ENCODE measurements at places on chromosomes 7 and 10.

DNA sequence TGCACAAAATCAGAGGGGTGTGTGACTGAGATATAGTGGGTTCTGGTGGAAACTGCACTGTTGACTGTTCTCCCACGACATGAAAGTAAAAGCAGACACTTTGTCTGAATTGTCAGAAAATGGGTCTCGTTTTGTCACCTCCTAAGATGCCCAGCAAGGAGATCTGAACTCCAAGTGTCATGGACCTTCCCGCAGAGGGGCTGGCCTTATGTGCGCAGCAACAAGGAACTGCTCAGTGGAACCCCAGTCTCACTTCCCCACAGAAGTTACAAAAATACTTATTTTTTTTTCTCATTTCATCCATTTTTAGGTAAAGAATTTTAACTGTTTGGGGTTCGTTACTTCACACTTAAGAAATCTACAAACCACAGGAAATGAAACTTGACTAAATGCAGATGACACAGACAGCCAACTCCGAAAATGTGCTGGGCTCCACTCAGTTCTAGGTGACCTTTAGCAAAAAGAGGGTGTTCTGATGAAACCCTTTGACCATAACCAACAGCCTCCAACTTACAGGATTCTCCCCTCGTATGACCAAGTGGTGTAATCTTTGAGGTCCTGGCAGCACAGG lies 115.0 kb downstream of the FAM107B start:
- DNase-seq: no peak

- DNase-seq: no peak
Measured at GRCh38 chr7:101468546-101469275, 106.0 kb downstream of the COL26A1 start.

DNA sequence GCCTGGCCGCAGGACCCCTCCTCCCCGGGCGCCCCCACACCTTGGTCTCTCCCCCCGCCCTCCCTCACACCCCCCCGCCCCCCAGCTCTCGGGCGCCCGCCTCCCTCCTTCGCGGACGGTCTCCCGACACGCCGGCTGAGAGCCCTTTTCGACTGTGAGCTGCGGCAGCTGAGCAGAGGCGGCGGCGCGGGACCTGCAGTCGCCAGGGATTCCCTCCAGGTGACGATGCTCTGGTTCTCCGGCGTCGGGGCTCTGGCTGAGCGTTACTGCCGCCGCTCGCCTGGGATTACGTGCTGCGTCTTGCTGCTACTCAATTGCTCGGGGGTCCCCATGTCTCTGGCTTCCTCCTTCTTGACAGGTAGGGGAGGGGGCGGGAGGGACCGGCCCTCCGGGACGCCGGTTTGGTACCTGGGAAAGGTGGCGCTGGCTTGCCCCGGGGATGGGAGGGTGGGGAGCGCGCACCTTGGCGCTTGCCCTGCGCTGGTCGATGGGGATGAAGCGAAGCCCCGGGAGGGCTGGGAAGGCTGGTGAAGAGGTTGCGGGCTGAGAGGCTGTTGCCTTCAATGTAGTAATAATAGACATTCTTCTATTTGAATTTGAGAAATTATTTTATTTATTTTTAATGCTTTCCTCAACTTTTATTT lies at the start of gene BMPER:
Gene BMPER, plus strand, starts transcription at position 151 of the 644 bp plus-strand sequence. Its CDS starts 75 bp downstream, at position 226.
- peak; percentile 34 for DNase-seq

- DNase-seq: no peak
Measured at GRCh38 chr7:148398844-148399365, 191.7 kb upstream of the C7orf33 start.

DNA sequence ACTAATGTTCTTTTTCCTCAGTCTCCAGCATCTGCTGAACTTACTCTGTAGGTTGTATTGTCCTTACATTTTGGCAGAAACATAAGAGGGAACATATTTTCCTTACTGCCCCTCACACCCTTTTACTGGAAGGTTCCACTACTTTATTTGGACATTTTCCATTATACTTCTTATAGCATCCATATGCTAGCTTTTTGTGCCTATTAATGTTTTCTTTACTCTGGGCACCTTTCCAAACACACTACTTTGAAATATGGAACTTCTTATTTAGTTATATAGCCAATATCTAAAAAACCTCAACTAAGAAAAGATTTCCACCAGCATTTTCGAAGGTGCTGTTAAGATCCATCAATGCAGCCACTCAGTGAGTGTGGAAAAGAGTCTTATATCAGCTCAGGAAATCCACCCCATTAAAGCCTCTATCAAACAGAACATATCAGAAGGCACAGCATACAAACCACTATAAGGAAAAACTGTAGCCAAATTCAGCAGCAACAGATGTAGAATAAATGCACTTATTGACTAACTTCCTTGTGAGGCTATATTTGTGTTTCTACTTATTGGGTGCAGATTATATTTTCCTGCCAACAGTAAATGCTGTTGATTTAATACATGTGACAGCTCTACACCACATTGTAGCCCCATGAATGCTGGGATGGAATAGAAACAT lies 272.5 kb upstream of the SEMA3E start:
- DNase-seq: no peak

- DNase-seq: no peak
Measured at GRCh38 chr10:110151971-110152370, 55.4 kb upstream of the MXI1 start.

- no peak for DNase-seq
Measured at GRCh38 chr10:9796564-9796963, 1221.1 kb upstream of the CELF2 start.

GRCh38 chr7:73811760-73812168 lies 19.0 kb upstream of the CLDN4 start:
- peak; percentile 72 for DNase-seq

DNA sequence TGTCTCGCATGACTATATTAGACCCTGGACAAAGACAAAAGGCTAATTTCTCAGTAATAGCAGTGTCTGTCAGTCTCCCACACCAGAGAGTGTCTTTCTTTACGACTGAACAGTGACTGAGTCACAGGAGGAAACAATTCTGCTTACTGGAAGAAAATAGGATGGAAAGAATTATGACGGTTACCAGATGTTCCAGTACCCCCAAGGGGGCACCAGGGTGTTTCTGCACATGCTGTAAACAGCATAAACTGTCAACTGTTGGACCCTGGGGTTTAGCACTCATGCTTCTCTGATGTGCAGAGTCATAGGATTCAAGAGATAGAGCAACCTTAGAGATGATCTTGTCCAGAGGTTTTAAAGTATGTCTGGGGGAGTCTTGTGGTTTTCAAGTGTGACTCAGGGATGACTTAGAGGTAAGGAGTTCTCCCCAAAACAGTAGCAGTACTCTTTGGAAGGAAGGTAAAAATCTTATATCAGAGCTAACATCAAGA lies 291.7 kb downstream of the THSD7A start:
- DNase-seq: no peak

GRCh38 chr7:36216063-36216684 lies 63.1 kb downstream of the EEPD1 start:
- no peak for DNase-seq

- no peak for DNase-seq
Measured at GRCh38 chr7:142488842-142489241, 231.0 kb upstream of the PRSS58 start.

- no peak for DNase-seq
Measured at GRCh38 chr7:155377838-155378579, 79.9 kb upstream of the EN2 start.

- no peak for DNase-seq
Measured at GRCh38 chr7:34718867-34719266, 60.8 kb downstream of the NPSR1 start.

DNA sequence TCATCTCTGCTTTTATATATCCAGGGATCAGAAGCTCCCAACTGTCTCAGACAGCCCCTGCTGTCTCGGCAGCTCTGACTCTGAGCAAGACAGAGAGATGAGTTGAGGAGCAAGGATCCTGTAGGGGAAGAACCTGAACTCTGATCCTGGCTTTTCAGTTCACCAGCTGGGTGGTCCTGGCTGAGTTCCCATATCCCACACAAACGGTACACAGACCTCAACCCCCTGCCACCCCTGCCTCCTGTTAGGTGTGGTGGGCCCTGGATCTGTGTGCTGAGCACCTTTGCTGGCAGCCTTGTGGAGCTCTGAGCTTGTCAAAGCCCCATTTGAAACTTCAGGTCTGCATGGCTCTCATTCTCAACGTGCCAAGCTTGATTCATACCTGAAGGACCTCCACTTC lies 54.3 kb upstream of the GPR26 start:
- DNase-seq: no peak

- DNase-seq: no peak
Measured at GRCh38 chr10:50645236-50645635, 21.5 kb upstream of the SGMS1 start.

- no peak for DNase-seq
Measured at GRCh38 chr7:30900053-30900452, 11.6 kb upstream of the AQP1 start.

GRCh38 chr10:91296471-91296870 lies 76.0 kb downstream of the PCGF5 start:
- DNase-seq: no peak

GRCh38 chr10:132885451-132886210 lies 56.7 kb downstream of the CFAP46 start:
- no peak for DNase-seq

GRCh38 chr10:58715061-58715460 lies 202.4 kb downstream of the BICC1 start:
- DNase-seq: no peak

- no peak for DNase-seq
Measured at GRCh38 chr7:46741938-46742540, 821.0 kb upstream of the IGFBP3 start.

DNA sequence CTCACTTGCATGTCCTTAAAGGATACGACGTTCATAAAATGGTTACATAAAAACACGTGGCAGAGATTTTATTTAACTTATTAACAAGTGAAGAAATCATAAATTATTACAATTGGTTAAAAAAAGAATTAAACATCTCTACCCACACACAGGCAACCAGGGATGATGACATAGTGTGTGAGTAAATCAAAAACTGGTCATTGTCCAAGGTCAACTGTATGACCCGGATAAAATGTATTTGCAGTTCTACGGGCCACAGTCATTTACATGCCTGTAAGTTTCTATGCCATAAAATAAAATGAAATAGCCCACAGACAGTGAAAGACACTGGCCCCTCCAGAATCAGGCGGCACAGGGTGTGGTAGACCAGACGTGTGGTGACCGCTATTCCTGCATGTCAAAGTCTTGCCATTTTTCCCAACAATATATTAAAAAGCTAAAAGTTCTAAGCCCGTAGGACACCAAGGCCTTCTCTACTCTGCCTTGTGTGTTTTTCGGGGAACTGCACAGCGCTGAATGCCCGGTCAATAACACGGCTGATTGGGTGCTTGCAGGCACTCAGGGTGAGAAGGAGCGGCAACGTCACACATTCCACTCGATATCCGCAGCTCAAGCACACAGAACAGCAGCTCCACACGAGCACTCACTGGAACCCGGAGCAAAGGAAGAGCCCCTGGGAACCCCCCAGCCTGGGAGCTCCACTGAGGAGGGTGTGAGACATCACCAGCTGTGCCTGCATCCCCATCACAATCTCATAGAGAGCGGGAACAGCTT lies 143.3 kb upstream of the PPP2R2D start:
- DNase-seq: no peak

GRCh38 chr10:126969310-126969709 lies 64.1 kb downstream of the DOCK1 start:
- no peak for DNase-seq

GRCh38 chr10:72812753-72813430 lies 80.6 kb upstream of the OIT3 start:
- no peak for DNase-seq

GRCh38 chr10:91023700-91024398 lies 103.0 kb upstream of the ANKRD1 start:
- DNase-seq: no peak

DNA sequence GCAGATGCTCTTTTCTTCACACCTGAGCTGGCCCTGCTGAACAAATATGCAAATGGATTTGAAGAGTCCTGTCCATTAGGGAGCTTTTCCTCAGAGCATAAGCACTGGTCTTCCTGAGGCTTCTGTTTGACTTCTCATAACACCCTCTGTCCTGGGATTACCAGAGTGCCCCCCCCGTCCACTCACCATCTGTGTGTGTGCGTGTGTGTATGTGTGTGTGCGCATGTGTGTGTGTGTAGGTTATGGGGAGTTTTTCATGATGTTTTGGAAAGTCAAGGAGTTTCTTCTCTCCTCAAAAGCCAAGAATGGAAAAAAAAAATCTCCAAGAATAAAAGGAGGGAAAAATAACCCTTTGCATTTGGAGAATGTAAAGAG lies 57.7 kb upstream of the COMTD1 start:
- DNase-seq: no peak

GRCh38 chr10:34711500-34711899 lies 103.6 kb downstream of the PARD3 start:
- no peak for DNase-seq

DNA sequence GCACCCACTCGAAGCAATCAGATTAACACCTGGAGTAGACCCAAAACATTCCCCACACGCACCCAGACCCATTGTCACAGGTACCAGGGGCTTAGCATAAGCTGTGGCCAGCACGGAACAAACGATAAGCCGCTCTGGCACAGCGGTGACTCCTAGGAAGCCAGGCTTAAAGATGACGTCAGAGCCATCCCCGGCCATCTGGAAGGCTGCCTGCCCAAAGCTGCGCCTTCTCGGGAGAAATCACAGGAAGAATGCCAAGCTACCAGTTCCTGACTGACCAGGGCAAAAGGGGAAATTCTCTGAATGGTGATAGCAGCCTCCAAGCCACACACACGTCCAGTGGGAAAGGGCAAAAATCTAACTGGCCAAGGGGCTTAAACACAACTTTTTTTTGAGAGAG lies 13.0 kb upstream of the WIPI2 start:
- DNase-seq: peak; percentile 2

GRCh38 chr10:24357344-24358004 lies 148.5 kb downstream of the KIAA1217 start:
- DNase-seq: no peak

DNA sequence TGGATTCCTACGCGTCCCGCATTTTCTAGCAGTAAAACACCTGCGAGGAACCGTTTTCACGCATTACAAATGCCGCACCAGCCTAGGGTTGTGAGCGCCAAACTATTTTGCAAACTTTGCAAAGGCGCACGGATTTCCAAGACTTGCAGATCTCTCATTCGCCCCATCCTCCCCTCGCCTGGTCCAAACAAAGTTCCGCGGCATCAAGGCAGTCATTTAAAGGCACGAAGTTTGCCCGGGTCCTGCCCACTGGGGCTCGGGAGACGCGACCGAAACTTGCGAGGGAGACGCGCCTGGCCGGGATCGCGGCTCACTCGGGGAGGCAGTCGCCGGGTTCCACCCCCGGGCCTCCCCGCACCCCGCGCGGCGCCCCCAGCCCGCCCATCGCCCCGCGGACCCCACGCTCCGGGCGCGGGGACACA lies 613 bp downstream of the USP6NL start:
- DNase-seq: no peak

GRCh38 chr7:157490465-157490912 lies 153.7 kb downstream of the DNAJB6 start:
- DNase-seq: no peak

- no peak for DNase-seq
Measured at GRCh38 chr10:5234106-5234860, 37.6 kb downstream of the AKR1C4 start.

DNA sequence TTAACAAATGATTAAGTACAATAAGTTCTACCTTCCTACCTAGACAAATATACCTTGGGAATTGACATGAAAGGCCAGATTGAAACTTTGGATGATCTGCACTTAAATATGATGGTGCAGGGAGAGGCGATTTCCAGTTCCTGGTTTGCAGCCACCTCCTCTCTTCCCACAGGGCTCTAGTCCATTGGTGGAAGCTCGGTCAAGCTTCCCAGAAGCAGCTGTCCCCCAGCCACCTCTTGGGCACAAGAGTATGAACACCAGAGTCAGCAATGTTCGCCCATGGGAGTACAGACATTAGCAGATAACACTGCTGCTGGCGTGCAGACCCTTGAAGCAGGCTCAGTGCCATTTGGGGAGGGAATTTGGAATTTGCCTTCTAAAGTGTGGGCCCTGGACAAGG lies 1.5 kb upstream of the CPVL start:
- DNase-seq: no peak

GRCh38 chr10:109115179-109115578 lies 808.1 kb downstream of the XPNPEP1 start:
- no peak for DNase-seq
